ENCODE measurements at places on chromosomes 7 and 10. TPM values are rescaled to one million over a fixed set of nuclear protein-coding genes. Genes with fewer than 3 reads are reported as not detected.
A peak's percentile ranks its signal among the peaks of the same experiment; 100 is the strongest.

DNA sequence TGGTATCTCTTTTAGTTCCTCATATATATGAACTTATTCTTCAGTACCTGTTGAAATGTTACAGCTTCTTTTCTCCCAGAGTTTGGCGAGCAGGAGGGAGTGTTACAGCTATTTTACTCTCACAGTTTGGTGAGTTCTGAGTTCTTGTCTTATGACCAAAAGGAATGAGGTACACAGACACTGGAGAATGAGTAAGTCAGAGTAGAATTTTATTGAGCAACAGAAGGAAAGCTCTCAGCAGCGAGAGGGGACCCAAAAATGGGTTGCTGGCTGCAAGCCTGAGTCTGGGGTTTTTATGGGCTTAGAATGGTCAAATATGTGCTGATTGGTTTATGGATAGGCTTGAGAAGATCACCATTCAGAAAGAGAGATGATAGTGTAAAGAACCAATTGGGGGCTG is 175.2 kb downstream of the CDK14 start:
- DNase-seq, result no peak

- no peak for DNase-seq
Observed at GRCh38 chr10:113897693-113898618, 43.5 kb downstream of the NHLRC2 start.

GRCh38 chr10:35259769-35260397 is 76.4 kb upstream of the CCNY start:
- no peak for DNase-seq

DNA sequence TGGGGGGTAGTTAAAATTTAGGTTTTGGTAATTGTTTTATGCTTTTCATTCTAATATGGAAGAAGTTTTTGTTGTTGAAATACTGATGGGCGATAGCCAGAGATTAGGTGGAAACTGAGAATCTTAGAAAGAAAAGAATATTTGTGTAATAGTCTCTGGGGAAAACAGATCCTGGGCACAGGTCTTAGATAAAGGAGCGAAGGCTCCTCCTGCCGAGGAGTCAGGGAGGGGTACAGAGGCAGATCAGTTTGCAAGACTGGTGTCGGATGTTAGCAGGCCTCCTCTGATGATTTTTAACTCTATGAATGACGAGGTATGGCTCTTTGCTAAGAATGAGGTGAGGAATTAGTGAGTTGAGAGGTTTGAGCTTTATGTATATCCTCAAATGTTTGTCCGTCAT is 339.7 kb downstream of the HGF start:
- DNase-seq, result no peak

DNA sequence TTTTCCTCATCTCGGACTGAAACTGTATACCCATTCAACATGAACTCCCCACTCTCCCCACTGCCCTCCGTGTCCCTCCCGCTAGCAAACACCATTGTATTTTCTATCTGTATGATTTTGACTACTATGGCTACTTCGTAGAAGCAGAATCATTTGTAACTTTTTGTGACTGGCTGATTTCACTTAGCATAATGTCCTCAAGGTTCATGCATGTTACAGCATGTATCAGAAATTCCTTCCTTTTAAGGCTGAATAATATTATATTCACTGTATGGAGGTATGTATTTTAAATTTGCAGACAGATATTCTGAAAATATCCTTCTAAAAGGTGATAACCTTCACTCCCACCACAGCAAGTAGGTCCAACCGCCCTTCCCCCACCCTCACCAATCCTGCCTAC is 42.9 kb upstream of the MMD2 start:
- DNase-seq, result no peak

DNA sequence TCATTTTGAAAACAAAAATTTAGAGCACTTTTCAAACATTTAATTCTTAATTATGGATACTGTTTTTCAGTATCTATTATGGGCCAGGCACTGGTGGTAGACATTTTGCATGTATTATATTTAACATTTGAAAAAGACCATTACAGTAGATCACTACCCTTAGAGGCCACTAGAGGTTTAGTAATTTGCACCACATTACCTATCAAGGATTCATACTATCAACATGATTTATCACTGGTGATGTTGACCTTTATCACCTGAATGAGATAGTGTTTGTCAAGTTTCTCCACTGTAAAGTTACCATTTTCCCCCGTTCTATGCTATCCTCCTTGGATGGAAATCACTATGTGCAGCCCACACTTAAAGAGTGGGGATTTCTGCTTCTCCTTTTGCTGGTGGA is 4.4 kb upstream of the SNX13 start:
- no peak for DNase-seq

DNA sequence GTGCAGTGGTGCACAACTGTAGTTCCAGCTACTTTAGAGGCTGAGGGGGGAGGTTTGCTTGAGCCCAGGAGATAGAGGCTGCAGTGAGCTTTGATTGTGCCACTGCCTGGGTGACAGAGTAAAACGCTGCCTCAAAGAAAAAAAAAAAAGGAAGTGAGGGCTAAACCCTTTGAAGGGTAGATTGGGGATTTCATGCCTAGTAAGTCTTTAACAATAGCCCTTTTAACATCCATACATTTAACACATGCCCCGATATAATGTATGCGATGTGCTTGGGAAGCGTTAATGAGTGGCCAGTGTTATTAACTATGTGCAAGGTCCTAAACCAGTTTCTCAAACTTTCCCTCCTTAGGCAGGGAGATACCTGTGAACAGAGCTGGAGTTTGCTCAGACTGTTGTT is 229.2 kb upstream of the HPS1 start:
- DNase-seq, result no peak

DNA sequence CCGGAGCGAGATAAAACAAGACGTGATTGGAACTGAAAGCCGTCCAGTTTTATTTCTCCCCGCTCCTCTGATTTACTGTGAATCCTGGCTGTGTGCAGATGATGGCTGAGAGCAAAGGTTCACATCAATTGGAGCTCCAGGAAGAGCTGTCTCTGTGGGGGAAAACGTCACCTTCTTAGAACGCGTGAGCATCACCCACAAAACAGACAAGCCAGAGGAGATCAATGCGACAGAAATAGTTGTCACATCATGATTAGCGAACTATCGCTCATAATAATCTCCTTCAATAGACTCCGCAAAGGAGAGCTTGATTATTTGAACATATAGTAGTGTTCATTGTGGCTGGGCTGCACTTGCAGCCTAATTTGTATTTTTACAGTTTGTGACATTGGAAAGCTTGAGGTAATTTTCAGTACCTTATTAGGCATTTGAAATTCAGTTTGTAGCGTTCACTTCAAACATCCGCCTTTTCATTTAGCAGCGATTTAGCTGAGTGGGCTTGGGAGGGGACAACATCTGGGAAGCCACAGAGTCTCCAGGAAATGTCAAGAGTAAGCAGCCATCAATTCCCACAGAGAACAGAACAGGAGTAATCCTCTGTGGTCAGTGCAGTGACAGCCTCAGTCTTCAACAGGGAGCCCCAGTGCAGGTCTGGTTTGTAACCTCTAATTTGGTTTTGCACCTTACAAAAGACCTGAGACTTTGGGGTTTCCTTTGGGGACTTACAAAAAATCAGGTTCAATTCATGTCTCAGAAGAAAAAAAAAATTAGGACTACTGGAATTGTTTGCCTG is 276.8 kb upstream of the PFKP start:
- no peak for DNase-seq

GRCh38 chr7:31775556-31775955 is 88.5 kb downstream of the PPP1R17 start:
- DNase-seq, result no peak

- DNase-seq, result no peak
Observed at GRCh38 chr7:75696263-75697037, 42.3 kb downstream of the HIP1 start.

DNA sequence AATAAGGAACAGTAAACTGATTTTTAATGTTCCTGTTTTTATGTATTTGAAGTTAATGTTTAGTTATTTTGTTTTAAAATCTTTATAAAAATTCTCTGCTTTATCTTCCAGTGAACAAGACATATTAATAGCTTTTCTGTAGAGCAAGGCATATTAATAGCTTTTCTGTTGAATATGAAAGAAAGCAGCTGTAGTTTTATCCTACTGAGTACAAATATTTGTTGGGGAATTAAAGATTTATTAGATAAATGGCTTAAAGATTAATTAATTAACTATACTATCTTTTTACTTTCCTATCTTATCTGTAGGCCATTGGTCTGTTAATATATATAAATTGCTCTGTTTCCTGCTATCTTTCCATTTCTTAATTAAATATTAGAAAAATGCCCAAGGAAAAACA is 299.6 kb downstream of the ADK start:
- DNase-seq, result no peak

The SUN3 gene
- polyA plus RNA-seq, result not detected

The OR13A1 gene
- not detected for polyA plus RNA-seq

DNA sequence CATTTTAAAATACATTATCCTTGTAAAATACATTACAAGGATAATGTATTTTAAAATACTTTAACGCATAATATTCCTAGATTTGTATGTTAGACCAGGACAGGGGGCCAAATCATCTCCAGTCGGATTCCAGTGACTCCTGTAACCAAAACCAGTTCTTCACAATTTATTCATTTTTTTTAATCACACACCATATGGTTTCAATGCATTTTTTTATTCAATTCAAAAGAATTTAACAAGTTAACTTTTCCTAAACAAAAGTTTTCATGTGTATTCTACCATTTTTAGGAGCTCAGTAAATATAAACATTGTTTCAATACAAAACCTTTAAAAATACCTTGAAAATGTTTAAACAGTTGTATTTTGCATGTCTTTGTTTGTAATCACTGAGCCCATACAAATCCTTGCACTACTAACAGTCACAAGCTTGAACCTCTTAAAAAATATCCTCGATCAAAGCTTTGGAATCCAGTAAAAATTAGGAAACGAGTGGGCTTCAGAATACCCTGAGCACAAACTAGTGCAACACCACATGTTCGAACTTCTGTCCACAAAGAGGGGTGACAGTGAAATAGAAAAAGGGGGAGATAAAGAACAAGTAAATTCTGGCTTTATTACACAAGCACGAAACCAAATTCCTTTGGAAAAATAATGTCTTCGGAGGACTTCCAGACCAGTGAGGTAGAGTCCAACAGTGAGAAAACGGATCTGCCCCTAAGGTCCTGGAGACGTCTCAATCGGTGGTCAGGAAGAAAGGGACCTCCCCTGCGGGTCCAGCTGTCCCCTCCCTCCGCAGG is 1.6 kb downstream of the CCDC71L start:
- no peak for DNase-seq

DNA sequence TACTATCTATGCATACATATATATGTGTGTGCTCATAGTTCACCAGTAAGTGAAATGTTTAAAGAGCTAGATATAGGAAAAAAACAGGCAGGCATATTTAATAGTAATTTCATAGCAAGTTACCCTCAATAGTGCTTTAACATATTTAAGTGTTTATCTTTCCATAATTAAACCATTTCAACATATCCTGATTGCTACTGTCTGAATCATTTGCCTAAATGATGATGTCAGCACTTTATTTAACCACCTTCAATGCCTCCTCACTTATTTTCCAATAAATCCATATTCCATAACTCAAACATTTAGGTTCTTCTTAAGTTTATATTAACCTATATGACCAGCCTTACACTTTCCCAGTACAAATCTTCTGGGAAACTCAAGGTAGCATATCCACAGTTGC is 601.1 kb downstream of the ARL4A start:
- no peak for DNase-seq

DNA sequence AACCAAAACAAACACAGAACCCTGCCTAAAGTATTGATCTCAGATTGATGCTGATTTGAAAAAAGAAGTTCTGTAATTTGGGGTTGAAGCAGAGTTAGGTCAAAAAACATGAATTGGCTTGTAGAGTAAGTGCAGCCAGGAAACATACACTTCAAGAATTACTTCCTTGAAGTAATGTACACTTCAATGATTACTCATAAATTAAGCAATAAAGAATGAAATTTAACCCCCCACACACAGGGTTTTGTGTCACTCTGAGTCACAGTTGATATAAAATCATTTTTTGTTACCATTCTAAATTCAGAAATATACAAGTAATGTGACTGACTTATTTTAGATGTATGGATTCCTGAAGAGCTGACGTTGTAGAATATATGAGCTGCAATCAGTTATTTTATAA is 622.2 kb downstream of the POM121L12 start:
- DNase-seq, result no peak

DNA sequence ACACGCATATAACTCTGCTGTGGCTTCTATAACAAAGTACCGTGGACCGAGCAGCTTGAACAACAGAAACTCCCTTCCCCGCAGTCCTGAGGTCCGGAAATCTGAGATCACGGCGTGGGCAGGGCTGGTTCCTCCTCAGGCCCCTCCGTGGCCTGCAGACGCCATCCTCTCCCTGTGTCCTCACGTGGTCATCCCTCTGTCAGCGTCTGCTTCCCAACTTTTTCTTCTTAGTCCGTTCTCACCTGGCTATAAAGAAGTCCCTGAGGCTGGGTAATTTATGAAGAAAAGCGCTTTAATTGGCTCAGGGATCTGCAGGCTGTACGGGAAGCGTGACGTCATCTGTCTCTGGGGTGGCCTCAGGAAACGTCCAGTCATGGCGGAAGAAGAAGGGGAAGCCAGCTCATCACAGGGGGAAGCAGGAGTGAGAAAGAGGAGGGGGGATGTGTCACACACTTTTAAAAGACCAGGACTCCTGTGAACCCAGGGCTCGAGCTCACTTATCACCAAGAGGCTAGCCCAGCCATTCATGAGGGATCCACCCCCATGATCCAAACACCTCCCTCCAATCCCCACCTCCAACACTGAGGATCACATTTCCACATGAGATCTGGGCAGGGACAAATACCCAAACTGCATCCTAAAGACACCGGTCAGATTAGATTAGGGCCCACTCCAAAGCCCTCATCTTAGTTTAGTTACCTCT is 91.2 kb upstream of the INSIG1 start:
- peak; percentile 78 for DNase-seq

GRCh38 chr7:139886206-139886605 is 57.1 kb downstream of the TBXAS1 start:
- DNase-seq, result no peak

GRCh38 chr10:127123626-127124025 is 72.8 kb downstream of the INSYN2A start:
- DNase-seq, result no peak
